ENCODE measurements at places on chromosomes 13 and 19. TPM values are rescaled to one million over a fixed set of nuclear protein-coding genes. Genes with fewer than 3 reads are reported as not detected.

- DNase-seq = peak; percentile 87
- no peak overlapping the region for H3K4me3 ChIP-seq
- H3K4me1 ChIP-seq = no peaks in the 10 kb centered on the region
- no peaks in the 10 kb centered on the region for H3K36me3 ChIP-seq
- H3K27me3 ChIP-seq = peaks cover 5% of the 10 kb centered on the region
Measured at GRCh38 chr13:26929971-26930730, 169.6 kb upstream of the GPR12 start.

DNA sequence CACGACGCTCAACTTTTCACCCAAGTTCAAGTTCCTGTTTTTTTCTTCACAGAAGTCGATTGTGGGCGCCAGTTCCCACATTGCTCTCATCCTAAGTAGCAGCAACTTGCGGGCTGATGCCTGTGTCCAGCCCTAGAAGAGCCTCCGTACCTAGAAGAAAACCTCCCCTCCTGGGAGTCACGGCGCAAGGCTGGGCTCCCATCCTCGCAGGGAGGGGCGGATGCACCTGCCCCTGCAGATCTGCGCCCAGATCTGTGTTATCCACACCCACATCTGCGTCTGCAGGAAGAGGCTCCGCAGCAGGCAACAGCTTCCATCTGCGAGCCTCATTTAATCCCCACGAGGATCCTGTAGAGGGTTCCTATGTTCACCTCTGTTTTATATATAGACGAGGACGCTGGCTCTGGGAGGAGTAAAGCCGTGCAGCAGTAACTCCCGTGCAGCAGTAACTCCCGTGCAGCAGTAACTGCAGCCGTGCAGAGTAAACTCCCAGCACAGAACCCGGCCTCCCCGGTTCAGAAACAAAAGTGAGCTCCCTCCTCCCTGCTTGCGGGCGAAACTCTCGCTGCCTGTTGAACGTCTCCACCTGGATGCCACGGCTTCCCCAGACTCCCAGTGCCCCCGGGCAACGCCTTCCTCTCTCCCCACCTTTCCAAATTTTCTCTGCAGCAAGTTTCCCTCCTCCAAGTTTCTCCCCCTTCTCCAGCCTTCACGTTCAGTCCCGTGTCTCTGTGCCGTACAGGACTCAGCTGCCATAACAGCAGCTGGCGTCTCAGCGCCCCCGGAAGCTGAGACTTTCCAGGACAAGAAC is 23.5 kb upstream of the LAIR1 start:
- no peaks in the 10 kb centered on the region for H3K4me1 ChIP-seq
- no peak for DNase-seq
- no peak overlapping the region for H3K27ac ChIP-seq
- H3K4me3 ChIP-seq = no peak overlapping the region

DNA sequence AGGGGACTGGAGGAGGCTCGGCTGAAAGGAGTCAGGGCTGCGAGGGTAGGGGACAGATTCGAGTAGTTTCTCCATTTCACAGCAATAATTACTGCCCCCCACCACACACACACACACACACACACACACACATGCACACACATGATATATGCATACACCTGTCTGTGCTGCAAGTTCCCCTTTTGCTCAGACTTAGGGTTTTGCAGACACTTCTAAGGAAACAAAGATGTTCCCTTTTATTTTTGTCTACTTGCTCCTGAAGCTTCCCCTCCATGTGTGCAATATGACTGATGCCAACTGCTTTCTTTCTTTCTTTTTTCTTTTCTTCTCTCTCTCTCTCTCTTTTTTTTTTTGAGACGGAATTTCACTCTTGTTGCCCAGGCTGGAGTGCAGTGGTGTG is 13.4 kb downstream of the MBD3L2B start:
- DNase-seq = no peak
- no peaks in the 10 kb centered on the region for H3K4me1 ChIP-seq

- H3K36me3 ChIP-seq = no peaks in the 10 kb centered on the region
- no peaks in the 10 kb centered on the region for H3K27me3 ChIP-seq
- H3K4me1 ChIP-seq = peaks cover 11% of the 10 kb centered on the region
- H3K4me3 ChIP-seq = no peak overlapping the region
- no peak overlapping the region for H3K27ac ChIP-seq
Measured at GRCh38 chr13:42878721-42879120, 97.3 kb downstream of the FAM216B start.

DNA sequence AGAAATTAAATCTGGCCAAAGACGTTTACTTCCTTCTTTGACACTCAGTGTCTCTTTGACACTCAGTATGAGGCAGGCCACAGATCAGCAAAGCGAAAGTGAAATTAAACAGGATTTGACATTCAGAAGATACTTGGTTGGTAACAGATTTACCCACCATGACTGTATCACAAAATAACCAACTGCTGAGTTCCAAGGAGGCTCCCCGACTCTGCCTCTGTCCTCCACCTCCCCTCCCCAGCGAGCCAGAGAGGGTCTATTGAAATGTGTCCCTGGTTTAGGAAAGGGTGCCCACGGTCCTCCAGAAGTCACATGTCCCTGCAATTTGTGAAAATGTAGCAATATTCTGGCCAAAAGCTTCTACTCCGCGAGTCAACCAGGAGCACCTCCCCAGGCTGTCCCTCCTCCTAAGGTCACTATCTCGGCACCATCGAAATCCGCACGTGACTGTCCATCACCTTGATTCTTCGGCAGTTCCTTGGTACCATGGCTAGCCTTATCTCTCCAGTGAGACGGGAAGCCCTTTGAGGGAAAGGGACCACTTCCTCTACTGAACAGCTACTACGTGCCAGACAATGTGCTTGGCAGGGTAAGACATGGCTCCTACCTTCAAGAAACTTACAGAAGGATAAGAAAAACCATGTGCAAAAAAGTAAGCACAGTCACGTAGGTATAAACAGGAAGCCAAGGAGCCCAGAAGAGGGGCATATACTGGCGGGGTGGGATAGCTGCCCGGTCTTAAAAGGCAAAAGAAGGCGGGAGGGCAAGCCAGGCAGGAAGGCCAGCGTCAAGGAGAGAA is 1.5 kb downstream of the N4BP2L1 start:
- H3K4me1 ChIP-seq = peaks cover 15% of the 10 kb centered on the region
- DNase-seq = no peak
- peak overlapping the region; percentile 87 for H3K4me3 ChIP-seq
- no peaks in the 10 kb centered on the region for H3K36me3 ChIP-seq
- no peaks in the 10 kb centered on the region for H3K27me3 ChIP-seq

- no peaks in the 10 kb centered on the region for H3K36me3 ChIP-seq
- H3K27ac ChIP-seq = no peak overlapping the region
- DNase-seq = no peak
- H3K4me3 ChIP-seq = no peak overlapping the region
- H3K4me1 ChIP-seq = peaks cover 11% of the 10 kb centered on the region
- H3K27me3 ChIP-seq = no peaks in the 10 kb centered on the region
Measured at GRCh38 chr13:70253411-70253810, 145.2 kb upstream of the KLHL1 start.

DNA sequence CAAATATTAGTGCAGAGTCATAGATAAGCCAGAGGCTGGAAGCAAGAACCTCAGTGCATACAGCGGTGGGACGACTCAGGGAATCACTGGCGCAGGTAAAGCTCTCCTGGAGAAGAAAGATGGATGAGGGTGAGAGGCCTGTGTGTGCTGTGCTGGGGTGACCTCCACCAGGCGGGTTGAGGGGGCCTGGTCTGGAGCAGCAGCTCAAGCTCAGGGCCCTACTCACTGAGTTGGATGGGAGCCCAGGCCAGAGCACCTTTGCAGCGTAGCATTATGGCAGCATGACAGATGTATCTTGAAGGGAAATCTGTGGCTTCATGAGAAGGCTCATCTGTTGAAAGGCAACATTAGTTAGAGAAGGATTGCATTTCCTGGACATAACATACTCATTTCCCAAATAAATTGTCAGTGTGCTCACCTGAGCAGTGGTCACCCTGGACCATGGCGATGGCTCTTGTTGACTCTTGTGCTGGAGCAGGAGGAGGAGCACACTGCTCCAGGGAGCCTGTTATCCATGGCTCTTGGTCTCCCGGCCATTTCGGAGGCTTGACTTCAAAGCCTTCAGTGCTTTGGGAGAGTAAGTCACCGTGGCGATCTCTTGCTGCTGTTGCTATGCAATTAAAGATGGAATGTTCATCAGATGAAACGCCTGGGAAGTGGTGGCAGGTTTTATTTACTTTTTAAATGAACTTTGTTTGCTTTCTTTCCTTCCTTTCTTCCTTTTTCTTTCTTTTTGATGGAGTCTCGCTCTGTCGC is 25.0 kb downstream of the HNRNPM start:
- H3K4me3 ChIP-seq = no peak overlapping the region
- peaks cover 19% of the 10 kb centered on the region for H3K36me3 ChIP-seq
- H3K27me3 ChIP-seq = no peaks in the 10 kb centered on the region
- H3K4me1 ChIP-seq = no peaks in the 10 kb centered on the region
- no peak for DNase-seq

DCT gene
- not detected for total RNA-seq

- H3K27me3 ChIP-seq = no peaks in the 10 kb centered on the region
- H3K36me3 ChIP-seq = no peaks in the 10 kb centered on the region
- H3K4me1 ChIP-seq = no peaks in the 10 kb centered on the region
Measured at GRCh38 chr13:43095771-43096719, 72.7 kb downstream of the DNAJC15 start.

- H3K4me3 ChIP-seq = no peak overlapping the region
- no peak overlapping the region for H3K27ac ChIP-seq
- no peaks in the 10 kb centered on the region for H3K36me3 ChIP-seq
- H3K27me3 ChIP-seq = no peaks in the 10 kb centered on the region
Measured at GRCh38 chr13:24250376-24251057, 58.9 kb upstream of the C1QTNF9 start.

- peaks cover 7% of the 10 kb centered on the region for H3K4me1 ChIP-seq
- H3K27me3 ChIP-seq = no peaks in the 10 kb centered on the region
- H3K36me3 ChIP-seq = no peaks in the 10 kb centered on the region
- H3K27ac ChIP-seq = peak overlapping the region; percentile 98
- DNase-seq = no peak
Measured at GRCh38 chr19:11964496-11964857, 363 bp upstream of the ZNF763 start.

SPINT2 gene
- total RNA-seq = 508 TPM

UNC13A gene
- 0.08 TPM for total RNA-seq

DNA sequence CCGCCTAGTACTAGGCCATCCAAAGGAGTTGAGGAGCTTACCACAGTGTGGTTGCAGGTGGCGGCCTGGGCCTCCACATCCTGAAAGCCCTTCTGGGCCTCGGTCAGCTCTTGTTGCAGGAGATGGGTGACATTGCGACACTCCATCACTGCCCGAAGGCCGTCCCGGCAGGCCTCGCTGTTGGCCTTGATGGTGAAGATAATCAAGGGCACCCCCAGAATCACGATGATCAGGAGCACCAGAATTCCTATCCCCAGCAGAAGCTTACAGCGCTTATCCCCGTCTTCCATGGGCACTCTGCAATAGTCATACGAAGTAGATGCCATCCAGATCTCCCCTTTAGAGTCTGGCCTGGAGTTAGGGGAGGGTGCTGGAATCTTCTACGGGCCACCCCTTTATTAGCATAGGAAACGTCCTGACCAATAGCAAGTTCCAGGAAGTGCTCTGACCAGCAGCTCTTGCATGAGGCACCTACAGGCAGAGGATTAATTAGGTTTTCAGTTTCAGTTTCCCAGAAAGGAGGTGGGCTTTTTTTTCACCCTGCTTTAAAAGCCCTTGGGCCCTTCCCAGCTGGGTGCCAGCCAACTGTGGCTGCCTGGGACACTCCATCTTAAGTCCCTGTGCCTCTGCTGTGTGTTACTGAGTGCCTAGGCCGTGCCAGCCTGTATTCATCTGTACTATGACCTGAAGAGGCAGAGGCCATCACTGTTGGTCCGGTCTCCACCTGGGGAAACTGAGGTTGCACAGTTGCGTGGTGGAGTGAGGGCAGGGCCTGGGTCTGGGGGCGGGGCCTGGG is at the start of gene BST2:
Gene BST2, minus strand, starts transcription at position 381 of the 796 bp plus-strand sequence. Its CDS starts 55 bp downstream, at position 326.
- no peak within 1 kb of the TSS for H3K4me3 ChIP-seq
- no peaks in the 10 kb centered on the region for H3K36me3 ChIP-seq
- peak within 1 kb of the TSS; percentile 49 for H3K27ac ChIP-seq
- H3K27me3 ChIP-seq = no peaks in the 10 kb centered on the region
- peak; percentile 52 for DNase-seq
- H3K4me1 ChIP-seq = no peaks in the 10 kb centered on the region

- no peaks in the 10 kb centered on the region for H3K4me1 ChIP-seq
- H3K27ac ChIP-seq = peak overlapping the region; percentile 13
- H3K36me3 ChIP-seq = no peaks in the 10 kb centered on the region
Measured at GRCh38 chr13:49292742-49293486, 45.2 kb downstream of the CDADC1 start.

DNA sequence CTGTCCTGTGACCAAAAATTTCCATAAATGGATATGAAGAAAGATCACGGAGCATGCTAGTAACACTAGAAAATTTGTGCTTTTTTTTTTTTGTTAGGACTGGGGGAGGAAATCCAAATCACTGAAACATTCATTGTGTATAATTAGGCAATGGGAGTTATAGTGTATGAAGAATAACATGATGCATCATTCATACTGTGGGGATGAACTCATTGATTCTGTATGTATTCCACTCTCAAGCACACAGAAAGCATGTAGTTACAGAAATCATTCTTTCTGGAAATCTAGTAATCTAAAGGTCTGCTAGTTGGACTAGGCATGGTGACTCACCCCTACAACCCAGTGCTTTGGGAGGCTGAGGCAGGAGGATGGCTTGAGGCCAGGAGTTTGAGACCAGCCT is 749.7 kb downstream of the DIAPH3 start:
- peaks cover 5% of the 10 kb centered on the region for H3K4me1 ChIP-seq
- no peak overlapping the region for H3K4me3 ChIP-seq
- no peak for DNase-seq
- H3K27me3 ChIP-seq = no peaks in the 10 kb centered on the region

- no peak overlapping the region for H3K27ac ChIP-seq
- H3K4me1 ChIP-seq = no peaks in the 10 kb centered on the region
- H3K36me3 ChIP-seq = no peaks in the 10 kb centered on the region
Measured at GRCh38 chr13:59178344-59178743, 985.4 kb downstream of the DIAPH3 start.

ZNF578 gene
- total RNA-seq = 0.97 TPM

DNA sequence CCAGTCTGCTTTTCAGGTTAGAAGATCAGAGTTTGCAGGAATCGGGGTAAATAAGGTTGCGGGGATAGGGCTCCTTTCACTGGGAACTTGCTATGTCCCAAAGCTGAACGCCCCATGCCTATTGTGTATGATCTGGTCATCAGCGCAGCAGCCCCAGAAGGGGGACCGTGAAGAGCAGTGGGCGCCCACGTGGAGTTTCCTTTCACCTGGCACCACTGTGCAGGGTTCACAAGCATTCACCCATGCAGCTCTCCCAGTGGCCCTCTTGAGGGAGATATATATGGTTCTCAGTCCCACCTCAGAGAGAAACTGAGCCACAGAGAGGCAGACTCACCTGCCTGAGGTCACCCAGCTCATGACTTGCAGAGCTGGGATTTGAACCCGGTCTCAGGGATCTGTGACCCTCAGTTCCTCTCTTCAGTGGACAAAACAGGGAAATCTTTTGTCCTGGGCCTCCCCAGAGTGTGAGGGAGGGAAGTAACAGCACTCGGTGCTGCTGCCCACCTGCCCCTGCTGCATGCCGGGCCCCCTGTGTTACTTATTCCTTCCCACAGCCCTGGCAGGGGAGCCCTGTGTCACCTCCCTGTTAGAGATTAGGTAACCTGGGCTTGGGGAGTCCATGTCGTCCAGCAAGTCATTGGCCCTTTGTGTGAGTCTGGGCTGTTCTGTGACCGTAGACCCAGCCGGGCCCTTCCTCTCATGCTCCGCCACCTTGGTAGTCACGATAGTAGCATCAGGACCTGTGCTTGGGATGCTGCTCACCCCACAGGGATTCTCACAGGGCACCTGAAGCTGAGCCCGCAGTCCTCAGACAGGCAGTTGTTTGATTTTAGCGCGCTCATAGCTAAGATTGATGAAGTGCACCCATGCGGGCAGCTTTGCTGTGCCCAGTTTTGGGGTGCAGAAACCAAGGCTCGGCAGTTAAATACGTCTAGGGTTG is 27.9 kb downstream of the PPP5C start:
- peaks cover 24% of the 10 kb centered on the region for H3K4me1 ChIP-seq
- no peaks in the 10 kb centered on the region for H3K36me3 ChIP-seq
- no peak overlapping the region for H3K27ac ChIP-seq
- H3K27me3 ChIP-seq = no peaks in the 10 kb centered on the region
- peak; percentile 3 for DNase-seq

NLRP11 gene
- total RNA-seq = not detected

All from hepatocyte (in vitro differentiated cells).